ENCODE measurements at places on chromosomes 6 and 20.
A peak's percentile ranks its signal among the peaks of the same experiment; 100 is the strongest.

DNA sequence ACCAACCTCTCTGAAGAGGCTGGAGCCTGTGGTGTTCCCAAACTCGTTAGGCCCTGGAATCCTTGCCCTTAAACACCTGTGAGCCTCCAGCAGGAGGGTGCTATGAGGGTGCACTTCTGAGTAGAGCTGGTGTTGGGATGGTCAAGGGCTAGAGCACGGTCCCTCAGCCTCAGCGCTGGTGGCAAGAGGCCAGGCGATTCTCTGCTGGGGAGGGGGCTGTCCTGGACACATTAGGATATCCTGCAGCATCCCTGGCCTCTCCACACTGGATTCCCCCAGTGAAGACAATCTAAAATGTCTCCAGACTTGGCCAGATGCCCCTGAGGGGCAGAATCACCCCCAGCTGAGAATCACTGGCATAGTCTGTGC is 157.8 kb downstream of the SYCP2 start:
- no peak for DNase-seq

- no peak for DNase-seq
Measured at GRCh38 chr6:166473886-166474571, 91.3 kb upstream of the MPC1 start.

DNA sequence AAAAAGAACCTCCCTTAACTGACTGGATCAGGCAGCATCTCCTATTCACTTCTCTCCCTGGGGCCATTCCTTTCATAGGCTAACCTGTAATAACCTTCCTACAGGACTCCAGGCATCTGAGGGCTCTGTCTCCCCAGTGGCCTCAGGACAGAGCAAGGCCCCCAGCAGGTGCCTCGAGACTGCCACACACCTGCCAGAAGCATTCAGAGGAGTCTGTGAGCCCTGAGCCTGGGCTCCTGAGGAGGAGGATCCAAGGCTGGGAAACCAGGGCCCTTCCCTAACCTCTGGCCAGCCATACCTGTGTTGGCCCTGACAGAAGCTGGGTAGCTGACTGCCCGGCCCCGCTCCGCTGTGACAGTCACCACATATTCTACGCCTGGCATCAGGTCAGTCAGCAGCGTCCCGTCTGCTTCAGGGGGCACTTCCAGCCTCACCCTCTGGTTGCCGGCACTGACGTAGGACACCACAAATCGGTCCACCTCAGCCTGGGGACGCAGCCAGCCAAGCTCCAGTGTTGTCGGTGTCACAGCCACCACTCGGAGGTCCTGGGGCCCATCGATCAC is 20.6 kb downstream of the TNXB start:
- DNase-seq = no peak

DNA sequence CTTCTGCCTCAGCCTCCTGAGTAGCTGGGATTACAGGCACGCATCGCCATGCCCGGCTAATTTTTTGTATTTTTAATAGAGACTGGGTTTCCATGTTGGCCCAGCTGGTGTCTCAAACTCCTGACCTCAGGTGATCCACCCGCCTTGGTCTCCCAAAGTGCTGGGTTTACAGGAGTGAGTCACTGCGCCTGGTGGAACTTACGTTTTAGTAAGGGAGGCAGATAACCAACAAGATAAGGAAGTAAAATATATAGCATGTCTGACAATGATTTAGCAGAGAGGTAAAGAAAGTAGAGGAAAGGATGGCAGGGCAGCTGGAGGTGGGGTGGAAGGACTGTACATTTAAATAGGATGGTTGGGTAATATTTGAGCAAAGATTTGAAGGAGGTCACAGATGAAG is 12.8 kb upstream of the MYMX start:
- DNase-seq = no peak

GRCh38 chr20:38883081-38883980 is 42.9 kb upstream of the FAM83D start:
- no peak for DNase-seq

DNA sequence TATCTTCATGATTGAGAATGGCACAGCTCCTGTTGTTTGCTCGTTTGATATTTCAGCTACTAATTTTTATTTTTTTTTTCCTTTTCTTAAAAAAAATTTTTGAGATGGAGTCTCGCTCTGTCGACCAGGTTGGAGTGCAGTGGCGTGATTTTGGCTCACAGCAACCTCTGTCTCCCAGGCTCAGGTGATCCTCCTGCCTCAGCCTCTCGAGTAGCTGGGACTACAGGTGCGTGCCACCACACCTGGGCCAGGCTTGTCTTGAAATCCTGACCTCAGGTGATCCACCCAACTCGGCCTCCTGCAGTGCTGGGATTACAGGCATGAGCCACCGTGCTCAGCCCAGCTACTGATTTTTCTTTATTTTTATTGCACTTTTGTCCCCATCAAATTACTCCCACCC is 150.2 kb upstream of the SIM1 start:
- no peak for DNase-seq

GRCh38 chr20:38685853-38686473 is 38.3 kb upstream of the SLC32A1 start:
- peak; percentile 15 for DNase-seq

GRCh38 chr6:15443119-15443830 is 197.4 kb downstream of the JARID2 start:
- DNase-seq = no peak

- DNase-seq = no peak
Measured at GRCh38 chr6:30093951-30094661, 18.5 kb upstream of the RNF39 start.

- DNase-seq = no peak
Measured at GRCh38 chr6:141421378-141421777, 711.3 kb upstream of the GJE1 start.

DNA sequence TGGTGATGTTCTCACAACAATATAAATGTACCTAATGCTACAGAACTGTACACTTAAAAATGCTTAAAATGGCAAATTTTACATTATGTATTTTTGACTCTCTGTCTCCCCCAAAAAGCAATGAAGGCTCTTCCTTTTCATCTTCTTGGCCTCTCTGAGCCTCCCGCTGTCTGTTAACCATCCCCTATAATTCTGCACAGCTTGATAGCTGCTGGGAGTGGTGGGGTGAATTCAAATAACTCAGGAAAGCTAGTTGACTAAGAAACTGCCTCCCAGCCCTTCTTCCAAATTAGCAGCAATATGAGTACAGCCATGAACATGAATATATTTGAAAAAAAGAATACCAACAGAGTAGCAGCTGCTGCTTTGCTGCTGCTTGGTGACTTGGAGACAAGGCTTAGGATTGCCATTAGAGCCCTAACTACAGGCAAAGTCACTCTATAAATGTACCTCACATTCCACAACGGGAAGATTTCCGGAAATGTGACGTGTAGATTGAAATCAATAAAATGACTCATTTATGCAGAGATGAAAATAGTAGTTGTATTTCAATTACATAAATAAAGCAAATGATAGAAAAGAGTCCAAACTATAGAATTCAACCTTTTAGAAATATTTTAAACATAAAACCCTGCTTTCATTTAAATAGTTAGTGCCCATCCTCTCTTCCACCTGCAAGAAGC is 200.1 kb upstream of the HEY2 start:
- no peak for DNase-seq

DNA sequence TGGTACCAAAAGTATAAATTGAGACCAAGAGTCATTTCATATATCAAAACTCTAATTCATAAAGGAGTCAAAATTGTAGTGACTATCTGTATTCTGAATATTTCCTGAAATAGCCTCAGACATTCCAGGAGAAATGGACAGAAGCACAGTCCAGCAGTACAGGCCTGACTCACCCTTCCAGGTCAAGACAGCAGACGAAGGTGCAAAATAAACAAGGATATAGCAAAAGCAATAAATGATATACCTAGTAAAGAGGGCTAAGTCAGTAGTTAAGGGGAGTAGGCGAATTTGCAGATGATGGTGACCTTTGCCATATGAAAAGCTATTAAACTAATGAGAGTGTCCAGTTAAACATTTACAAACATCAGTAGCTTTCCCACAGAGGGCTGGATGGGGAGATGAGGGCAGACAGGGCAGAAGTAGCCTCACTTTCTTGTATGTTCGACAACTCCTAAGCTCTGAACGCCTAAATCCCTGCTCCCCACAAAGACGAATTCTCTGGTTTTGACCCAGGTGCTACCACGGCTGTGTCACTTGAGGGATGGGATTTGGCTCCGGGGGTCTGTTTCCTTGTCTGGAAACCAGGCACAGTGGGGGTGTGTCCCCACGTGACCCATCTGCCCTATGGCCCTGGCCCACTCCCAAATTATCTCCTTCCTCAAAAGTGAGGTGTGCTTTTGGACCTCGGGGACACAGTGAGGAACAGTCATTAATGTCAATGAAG is 3.6 kb upstream of the SLC52A3 start:
- no peak for DNase-seq
